EL (cell line): ENCODE measurements at places on chromosomes 1 and 21.

DNA sequence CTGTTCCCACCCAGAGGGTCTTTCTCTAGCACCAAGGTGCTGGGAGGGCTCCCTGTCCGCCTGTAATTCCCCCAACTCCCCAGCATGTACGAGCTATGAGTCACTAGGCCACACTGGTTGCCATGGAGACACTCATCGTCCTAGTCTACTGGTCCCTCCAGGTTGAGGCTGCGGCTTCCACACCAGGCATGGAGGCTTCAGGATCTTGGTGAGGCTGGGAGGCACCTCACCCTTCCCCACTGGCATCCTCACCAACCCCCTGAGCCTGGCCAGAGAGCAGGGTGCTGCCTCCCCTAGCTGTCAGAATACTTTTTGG, 75.6 kb upstream of the KAZN start:
- peak; percentile 21 for DNase-seq

- peak; percentile 43 for DNase-seq
Measured at GRCh38 chr1:220680085-220680687, 10.0 kb upstream of the C1orf115 start.

- peak; percentile 27 for DNase-seq
Measured at GRCh38 chr1:243939167-243939848, 89.3 kb upstream of the AKT3 start.

- DNase-seq, result no peak
Measured at GRCh38 chr1:234971586-234972297, 156.9 kb downstream of the TOMM20 start.

DNA sequence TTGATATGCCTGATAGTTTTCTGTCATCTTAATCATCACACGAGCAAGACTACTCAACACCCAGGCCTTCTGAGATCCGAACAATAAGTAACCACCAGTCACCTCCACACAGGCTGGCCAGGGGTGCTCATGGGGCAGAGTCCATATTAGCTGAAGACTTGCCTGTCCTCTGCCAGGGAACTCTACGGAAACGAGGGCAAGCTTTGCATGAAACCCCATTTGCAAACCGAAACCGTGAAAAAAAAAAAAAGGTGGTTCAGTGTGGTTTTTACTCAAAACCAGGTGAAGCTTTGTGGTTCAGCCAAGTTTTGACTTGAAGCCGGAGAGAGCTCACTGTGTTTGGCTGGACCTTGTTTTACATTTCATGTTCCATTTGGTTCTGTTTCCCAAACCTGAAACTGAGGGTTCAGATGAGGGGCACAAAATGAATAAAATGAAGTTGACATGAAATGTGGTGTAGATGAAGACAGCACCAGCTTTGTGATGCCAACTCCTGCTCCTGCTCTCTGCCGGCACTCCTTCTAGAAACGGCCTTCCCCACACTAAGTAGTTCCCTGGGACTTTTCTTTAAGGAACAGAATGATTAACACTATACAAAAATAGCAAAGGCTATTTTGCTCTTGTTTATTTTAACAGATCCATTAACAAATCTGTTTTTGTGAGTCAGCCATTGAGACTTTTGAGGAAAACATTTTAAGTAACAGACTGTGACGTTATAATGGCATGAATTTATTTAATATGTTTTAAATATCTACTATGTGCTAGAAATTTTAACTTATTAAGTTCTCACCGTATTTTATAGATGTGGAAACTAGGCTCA, 74.7 kb downstream of the RUNX1 start:
- DNase-seq, result no peak

- DNase-seq, result peak; percentile 54
Measured at GRCh38 chr1:183630748-183631147, 4.8 kb downstream of the ARPC5 start.

GRCh38 chr1:47813970-47814369, 183.2 kb downstream of the TRABD2B start:
- no peak for DNase-seq

- DNase-seq, result no peak
Measured at GRCh38 chr21:46441331-46441730, 17.4 kb upstream of the DIP2A start.

- DNase-seq, result no peak
Measured at GRCh38 chr1:151839457-151840403, at the start of gene C2CD4D. Gene C2CD4D (minus strand): TSS chr1:151839820. CDS start chr1:151838989, 831 bp downstream.

- DNase-seq, result no peak
Measured at GRCh38 chr1:56931686-56932085, 34.1 kb downstream of the C8B start.

- DNase-seq, result peak; percentile 13
Measured at GRCh38 chr1:216458812-216459211, 35.6 kb upstream of the USH2A start.

DNA sequence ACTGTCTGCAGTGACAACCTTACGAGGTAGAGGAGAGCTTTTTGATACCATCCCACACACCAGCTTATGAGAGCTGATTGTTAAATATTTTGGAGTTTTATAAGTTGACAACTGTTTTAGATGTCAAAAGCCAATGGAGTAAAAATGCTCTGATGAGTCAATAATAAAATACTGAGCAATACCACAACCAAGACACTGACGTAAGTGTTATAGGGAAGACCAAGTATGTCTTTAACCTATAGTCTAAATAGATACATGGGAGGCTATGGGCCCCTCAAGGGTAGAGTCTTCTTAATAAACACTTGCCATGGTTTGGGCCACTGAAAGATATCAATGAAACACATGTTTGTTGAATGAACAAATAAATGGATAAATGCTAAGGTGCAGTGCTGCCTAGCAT, 49.2 kb downstream of the DUSP10 start:
- peak; percentile 36 for DNase-seq

DNA sequence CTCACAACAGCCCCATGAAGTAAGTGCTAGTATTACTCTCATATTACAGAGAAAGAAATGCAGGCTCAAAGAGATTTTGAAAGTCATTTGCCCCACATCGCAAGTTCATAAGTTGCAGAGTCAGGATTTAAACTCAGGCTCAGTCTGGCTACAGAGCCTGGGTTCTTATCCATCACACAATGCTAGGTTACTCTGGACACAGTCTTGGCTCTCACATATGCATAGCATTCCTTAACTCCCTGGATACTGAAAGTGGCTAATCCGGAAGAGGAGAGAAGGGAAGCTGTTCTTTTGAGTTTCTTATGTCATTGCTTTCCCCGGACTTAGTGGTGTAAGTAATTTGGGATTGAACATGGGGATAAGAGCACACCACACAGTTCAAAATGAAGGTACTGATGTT, 357.4 kb upstream of the PLXNA2 start:
- no peak for DNase-seq

- DNase-seq, result peak; percentile 94
Measured at GRCh38 chr1:211613108-211613947, 34.4 kb upstream of the SLC30A1 start.

- peak; percentile 37 for DNase-seq
Measured at GRCh38 chr1:206809504-206810084, 37.3 kb upstream of the IL10 start.

GRCh38 chr1:198986036-198986435, 347.2 kb downstream of the PTPRC start:
- no peak for DNase-seq

DNA sequence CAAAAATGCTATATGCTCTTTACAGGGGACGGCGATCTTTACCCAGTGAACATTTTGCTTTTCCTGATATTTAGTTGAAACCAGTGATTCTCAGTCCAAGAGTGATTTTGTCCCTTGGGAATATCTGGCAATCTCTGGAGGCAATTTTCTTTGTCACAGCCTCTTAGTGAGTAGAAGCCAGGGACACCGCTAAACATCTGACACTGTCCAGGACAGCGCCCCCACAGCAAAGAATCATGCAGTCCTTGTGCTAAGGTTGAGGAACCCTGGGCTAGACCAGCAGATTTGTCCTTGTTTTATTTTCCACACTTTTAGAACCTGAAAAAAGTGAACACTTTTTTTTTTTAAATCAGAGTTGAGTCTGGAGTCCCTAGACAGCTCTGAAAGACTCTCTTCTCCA, 13.1 kb downstream of the EVA1C start:
- DNase-seq, result no peak

- no peak for DNase-seq
Measured at GRCh38 chr1:186189156-186189555, 185.9 kb downstream of the TPR start.

DNA sequence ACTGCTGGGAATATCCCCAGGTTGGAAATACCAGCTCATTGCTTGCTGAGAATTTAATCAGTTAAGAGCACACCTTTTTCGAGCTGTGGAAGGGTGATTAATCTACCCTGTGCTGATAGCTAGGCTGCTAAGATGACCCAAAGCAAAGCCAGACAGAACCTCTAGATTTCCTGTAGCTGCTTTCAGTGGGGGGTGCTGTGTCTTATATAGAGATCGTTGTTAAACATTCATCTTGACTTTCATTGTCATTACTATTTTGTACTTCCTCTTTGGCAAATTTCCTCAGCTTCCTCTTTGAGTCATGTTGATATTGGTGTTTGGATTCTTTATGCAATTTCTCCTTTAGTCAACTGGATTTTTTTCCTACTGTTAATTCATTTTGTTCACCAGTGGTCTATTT, 155.3 kb downstream of the DISC1 start:
- peak; percentile 6 for DNase-seq

DNA sequence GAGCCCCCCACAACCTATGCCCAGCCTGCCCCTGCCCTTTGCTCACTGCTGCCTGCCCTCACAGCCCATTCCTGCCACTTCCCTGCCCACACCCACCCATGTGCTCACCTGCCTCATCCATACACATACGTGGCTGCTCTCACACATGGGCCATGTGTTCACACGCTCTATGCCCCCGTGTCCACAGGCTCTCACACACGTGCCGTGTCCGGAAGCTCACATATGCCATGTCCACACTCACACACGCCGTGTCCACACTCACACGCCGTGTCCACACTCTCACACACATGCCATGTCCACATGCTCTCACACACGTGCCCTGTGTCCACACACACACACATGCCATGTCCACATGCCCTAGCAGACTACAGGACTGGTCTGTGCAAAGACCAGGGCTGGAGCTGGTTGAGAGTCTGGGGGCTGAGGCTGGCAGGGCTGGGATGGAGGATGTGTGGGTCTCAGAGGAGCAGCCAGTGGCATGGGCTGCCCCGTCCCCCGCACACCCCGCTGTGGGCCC, 583 bp upstream of the RNF223 start:
- no peak for DNase-seq

DNA sequence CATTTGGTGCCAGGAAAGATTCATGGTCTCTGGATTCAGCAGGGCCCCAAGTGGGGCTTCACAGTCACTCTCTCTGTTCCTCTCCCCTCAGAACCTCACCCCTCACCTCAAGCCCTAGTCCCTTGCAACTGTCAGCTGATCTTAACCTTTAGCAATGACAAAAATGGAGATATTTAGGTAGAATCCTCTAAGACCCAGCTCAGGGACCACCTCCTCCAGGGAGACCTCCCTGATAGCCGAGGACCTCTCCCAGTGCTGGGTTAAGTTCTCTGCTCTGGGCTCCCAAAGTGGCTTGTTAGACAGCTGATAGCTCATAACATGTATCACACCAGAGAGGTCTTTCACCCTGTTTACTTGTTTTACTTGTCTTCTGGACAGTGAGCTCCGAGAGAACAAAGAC, 257.6 kb upstream of the KIAA0040 start:
- no peak for DNase-seq

GRCh38 chr1:38235705-38236104, 189.1 kb upstream of the POU3F1 start:
- peak; percentile 79 for DNase-seq

GRCh38 chr1:244851546-244852231, 12.7 kb downstream of the HNRNPU start:
- no peak for DNase-seq
